ENCODE measurements at places on chromosomes 11 and 22.

- no peak for DNase-seq
Measured at GRCh38 chr11:24709928-24710565, 213.2 kb downstream of the LUZP2 start.

DNA sequence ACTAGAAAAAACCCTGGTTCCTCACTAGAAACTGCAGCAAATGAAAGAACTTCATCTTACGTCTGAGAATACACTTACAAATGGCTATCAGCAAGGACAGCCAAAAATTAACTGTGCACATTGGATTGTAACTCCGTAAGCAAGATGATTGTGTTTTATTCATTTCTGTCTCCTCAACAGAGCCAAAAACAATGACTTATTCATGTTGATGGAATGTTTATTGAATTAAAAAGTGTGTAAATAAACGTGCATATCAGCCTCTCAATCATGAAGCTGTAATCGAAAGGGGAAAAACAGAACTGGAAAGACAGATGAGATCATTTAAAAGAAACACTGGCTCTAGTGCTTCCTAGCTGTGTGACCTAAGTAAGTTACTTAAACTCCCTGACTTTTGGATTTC, 307.5 kb upstream of the ZC3H12C start:
- DNase-seq, result no peak

- DNase-seq, result no peak
Measured at GRCh38 chr11:17376493-17376892, 12.0 kb downstream of the KCNJ11 start.

DNA sequence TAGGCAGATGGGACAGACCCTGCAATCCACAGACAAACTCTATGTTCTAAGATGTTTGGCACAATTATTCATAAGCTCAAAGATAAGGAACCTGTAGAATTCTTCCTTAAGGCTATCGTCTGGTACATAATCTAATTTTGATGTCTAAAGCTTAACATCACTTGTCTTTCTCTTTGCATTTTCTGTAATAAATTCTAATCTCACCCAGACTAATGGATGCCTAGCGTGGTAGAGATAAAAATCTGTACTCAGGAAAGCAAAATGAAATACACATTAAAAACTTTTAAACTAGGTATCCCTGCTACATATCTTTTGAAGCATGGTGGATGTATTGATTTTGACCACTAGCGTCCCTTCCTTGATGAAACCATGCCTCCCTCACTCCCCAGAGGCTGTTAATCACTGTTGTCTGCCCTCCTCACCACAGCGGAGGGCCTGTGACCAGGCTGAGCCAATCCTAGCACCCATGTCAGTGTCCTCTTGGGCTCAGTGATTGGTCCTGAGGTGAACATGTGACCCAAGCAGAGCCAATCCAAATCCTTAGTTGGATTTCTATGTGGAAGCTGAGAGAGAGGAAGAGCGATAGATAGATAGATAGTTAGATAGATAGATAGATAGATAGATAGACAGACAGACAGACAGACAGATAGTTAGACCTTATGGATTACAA, 82.2 kb upstream of the GRK3 start:
- DNase-seq, result no peak

DNA sequence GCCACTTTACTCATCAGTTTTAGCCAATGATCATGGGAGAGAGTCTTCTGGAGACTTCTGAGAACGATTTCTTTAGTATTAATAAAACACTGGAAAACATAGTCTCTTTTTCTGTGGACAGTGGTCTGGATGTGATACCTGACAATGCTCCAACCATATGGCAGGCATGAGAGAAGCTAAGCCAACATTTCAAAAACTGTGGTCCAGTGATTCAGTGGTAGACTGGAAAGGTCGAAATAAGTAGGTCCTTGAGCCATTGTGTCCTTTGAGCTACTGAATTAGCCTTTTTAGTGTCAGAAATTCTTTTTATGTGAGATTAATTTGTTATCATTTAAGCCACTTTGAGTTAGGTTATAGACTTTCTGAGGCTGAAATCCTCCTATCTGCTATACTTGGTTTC, 197.7 kb upstream of the CTSC start:
- DNase-seq, result no peak

DNA sequence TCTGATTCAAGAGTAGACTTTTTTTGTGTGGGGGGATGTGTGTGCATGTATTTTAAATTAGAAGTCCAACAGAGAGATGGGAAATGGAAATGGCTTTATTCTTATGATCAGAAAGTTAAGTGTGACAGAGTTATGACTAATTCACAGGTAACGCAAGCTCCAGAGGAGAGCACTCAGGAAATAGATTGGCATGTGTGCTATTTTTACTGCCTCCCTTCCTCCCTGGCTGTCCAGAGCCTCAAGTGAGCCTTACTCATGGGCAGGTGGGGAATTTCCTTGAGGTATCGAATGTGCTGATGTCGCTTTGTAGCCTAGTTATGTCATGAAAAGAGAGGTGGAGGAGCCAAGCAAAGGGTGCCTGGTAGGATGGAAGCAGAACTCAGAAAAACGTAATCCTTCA, 70.3 kb upstream of the BDNF start:
- no peak for DNase-seq

DNA sequence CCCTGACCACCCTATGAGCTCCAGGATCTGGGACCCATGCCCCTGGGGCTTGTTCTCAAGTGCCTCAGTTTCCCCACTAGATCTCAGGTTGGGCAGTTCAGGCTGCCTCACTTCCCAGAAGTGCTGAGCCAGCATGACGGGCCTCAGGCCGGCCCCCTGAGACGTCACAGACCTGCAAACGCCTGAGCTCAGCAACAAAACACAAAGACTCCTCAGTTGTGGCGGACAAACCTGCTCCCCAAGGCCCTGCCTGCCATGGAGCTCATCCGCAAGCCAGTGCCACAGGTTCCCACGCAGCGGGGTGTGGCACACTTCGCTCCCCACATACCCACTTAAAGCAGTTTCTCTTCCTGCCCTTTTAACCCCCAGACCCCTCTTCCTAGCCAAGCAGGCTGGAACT, 45.2 kb downstream of the NECTIN1 start:
- DNase-seq, result no peak

DNA sequence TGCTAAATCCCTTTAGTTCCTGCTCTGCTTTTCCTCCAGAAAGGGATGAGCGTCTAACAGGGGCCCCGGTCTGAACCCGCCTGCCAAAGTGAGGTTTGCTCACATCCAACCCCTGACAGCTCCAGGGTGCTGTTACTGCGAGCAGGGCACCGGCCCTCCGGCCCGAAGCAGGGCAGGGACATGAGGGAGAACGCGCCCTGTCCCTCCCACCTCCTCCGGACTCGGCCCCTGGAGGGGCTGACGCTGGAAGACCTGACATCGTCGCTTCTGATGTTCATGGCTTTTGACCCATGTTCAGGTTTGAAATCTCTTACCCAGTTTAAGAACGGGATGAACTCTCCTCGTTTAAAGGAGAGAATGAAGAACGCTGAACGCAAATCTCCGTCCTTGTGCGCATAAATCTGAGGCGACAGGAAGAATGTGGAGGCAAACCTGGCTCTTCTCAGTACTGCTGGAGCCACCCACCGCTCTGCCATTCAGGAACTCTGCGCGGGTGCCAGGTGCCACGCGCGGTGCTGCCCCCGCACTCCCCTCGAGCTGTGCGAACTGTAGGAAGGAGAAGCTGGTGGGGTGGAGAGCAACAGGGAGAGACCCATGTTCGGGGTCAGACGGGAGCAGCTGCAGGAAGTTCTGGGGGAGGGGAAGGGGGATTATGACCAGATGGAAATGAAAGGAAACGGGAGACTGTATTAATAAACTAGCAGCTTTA, 826 bp upstream of the EEF1G start:
- peak; percentile 32 for DNase-seq

GRCh38 chr11:80024119-80024518, 583.3 kb upstream of the TENM4 start:
- no peak for DNase-seq

DNA sequence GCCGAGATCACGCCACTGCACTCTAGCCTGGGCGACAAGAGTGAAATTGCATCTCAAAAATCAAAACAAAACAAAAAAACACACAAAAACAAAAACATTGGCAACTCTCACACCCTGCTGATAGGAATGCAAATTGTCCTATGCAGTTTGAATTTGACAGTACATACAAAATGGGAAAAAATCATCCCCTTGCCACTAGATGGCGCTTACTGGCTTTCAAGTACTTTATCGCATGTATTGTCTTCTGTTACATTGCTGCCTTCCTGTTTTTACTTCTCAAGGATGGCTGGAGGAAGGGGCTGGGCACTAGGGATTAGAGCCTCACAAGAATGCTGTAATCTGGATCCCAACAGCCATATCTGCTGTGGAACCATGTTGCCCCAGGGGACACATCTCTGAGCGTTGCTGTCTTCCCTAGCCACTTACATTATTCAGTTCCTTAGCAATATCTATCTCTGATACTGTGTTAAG, 59.4 kb upstream of the A4GALT start:
- no peak for DNase-seq

DNA sequence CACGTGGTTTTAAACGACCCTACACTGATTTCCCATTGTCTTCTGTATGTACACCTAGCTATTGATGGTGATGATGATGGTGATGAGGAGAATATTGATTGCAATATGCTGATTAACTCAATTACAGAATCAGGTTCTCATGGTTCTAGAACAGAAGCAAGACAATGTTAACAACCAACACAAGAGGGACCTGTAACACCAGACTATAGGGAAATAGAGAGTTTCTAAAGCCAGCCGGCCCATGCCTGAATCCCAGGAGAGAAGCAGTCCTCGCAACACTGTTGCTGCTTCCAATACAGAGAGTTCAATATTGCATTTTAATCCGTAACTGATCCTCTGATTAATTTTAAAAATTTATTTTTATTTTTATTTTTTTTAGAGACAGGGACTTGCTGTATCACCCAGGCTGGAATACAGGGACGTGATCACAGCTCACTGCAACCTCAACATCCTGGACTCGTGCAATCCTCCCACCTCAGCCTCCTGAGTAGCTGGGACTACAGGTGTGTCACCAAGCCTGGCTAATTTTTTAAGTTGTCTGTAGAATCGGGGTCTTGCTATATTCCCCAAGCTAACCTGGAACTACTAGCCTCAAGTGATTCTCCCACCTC, 22.2 kb upstream of the UBASH3B start:
- DNase-seq, result peak; percentile 69

DNA sequence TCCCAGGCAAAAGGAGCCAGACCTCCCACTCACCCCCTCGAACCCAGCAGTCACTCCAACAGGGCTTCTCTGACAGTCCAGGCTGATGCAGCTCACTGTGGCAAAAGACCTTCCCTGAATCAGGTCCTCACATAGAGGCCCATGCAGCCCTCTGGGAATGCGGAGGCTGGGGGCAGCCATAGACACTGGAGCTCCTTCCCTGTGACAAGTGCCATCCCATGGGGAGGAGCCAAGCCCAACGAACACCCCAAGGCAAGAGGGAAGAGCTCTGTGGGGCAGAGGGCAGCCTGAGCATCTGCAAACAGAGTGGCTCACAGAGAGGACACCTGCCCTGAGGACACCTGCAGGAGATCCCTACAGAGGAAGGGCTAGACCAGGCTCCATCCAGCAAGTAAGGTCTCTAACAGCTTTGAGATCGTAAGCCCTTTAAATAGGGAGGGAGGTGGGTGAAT, at the start of gene LINC01488:
Gene LINC01488 (plus strand): TSS at position 271 of the 452 bp plus-strand sequence.
- DNase-seq, result peak; percentile 24

DNA sequence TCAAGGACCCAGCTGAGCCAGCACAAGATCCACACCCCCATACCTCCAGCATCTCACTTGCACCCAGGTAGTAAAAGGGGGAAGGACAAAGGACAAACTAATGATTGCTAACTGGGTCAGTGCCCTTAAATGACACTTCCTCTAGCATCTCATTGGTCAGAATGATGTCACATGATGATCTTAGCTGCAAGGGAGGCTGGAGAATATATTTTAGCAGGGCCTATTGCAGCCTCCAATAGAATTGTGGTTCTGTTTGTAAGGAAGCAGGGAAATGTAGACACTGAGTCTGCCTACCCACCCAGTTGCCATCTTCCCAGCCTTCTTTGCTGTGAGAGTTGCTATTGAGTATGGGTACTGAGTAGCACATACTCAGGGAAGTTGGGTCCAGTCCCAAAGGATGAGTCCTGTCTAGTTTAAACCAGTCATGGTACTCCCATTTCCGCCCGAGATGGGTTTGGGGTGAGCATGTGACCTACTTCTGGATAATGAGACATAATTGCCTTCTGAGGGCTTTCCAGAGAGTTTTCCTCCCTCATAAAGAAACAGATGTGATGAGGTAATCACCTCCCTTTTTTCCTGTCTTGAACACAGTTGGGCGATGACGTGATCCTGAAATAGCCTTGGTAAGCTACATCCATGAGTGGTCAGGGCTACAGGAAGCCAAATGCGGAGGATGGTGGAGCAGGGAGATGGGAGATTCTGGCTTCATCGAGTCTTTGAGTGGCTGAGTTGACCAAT, 5.5 kb upstream of the DNAL4 start:
- no peak for DNase-seq

- no peak for DNase-seq
Measured at GRCh38 chr22:50475652-50476002, 792 bp upstream of the SBF1 start.

GRCh38 chr11:75384438-75385080, 14.8 kb upstream of the RPS3 start:
- peak; percentile 94 for DNase-seq

DNA sequence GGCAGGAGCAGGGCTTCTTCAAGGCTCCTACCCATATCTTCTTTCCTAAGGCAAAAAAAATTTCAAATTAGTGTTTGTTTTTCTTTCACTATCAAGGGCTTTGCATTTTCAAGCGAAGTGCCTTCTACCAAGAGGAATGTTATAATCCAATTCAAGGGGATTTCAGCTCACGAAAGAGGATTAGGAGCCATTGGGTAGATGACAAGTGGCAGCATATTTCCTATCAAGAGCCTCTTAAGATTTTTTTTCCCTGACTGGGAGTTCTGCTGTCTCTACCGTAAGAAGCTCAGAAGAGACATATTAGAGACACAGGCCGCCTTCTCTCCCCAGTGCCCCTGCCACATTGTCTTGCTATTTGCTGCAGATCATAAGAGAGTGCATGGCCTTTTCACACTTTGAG, 55.9 kb upstream of the BMAL1 start:
- no peak for DNase-seq

DNA sequence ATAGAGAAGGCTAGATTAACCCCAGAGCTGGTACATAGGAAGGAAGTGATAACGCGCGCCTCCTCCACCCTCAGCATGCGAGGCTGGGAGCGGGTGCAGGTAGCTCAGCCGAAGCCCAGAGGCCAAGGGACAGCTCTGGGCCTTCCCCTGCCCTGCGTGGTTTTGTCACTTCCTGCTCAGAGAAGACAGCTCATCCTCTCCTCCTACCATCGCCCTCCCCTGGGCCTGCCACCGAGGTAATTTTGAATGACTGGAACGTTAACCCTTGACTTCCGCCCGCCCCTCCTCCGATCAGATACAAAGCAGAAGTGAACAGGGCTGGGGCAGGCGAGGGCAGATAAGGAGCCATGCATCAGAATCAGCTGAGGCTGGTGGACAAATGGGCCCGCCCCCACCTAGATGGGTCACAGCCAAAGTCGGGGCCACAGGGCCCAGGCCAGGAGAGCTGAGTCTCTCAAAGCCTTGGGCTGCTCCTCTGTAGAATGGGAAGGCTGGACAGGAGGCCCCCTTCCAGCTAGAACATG, 1.6 kb downstream of the RAC2 start:
- no peak for DNase-seq

- DNase-seq, result no peak
Measured at GRCh38 chr22:40791241-40791640, 27.9 kb downstream of the SLC25A17 start.

- no peak for DNase-seq
Measured at GRCh38 chr11:67344264-67344663, 9.1 kb downstream of the POLD4 start.

GRCh38 chr11:2671748-2672147, 28.0 kb downstream of the KCNQ1OT1 start:
- DNase-seq, result no peak
